Hematopoietic multipotent progenitor cell treated with erythropoietin and hydrocortisone succinate and interleukin-3 and kit ligand, for 4 days (in vitro differentiated cells): ENCODE measurements at places on chromosomes 2 and 18.
A peak's percentile ranks its signal among the peaks of the same experiment; 100 is the strongest.

GRCh38 chr2:105806996-105807395, 62.3 kb downstream of the NCK2 start:
- no peak for DNase-seq

GRCh38 chr2:95310216-95310615, 13.1 kb downstream of the KCNIP3 start:
- DNase-seq = no peak

DNA sequence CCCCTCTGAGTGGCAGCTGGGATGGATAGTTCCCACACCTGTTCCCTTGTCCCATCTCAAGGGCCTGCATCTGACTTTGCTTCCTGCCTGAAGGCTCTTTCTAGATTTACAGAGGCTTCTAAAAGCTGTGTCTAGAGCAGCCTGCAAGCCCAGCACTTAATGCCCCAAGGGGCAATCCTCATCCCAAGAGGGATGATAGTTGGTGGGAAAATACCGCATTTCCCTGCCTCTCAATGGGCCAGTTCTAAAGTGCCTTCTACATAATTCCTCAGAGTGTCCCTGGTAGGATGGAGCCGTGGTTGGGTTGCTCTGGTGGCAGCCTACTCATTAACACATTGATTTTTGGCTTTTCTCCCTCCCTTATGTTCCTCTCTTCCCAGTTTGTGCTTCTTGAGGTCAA, 29.5 kb downstream of the LAMA3 start:
- no peak for DNase-seq

DNA sequence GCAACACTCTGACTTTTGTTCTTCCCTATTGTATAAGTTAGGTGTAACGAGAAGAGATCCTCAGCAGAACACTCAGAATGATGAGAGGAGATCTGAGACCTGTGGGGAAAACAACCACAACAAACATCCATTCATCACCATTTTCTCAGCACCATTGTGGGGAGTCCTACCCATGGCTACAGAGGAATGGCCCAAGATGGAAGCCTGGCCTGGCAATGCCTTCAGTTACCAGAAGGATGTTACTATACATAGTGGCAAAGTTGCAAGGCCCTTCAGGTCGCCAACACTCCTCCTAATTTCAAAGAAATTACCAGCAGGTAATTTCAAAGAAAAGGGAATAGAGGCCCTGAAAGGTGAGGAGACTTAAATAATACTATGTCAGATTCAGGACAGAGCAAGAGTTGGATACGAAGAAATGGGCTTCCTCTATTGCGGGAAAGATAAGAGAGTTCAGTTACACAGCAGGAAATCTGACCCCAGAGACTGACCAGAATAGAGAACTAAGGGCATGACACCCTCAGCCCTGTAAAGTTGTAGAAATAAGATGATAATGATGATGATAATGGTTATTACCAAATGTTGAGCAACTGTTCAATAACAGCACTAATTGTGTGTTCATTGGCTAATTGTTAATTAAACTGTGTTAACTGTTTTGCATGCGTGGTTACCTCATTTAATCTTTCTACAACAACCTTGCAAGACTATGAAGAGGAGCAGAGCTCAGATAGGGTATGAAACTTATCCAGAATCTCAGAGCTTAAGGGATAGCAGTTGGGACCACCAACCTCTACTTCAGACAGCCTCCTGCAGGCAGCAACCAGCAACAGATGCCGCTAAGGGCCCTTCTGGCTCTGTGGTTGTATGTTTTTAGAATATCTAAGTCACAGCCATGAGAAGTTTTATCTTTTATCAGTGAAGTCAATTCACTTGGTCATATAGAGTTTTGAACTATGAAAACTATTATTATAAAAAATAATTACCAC, 37.5 kb downstream of the DHRS9 start:
- DNase-seq = peak; percentile 85

DNA sequence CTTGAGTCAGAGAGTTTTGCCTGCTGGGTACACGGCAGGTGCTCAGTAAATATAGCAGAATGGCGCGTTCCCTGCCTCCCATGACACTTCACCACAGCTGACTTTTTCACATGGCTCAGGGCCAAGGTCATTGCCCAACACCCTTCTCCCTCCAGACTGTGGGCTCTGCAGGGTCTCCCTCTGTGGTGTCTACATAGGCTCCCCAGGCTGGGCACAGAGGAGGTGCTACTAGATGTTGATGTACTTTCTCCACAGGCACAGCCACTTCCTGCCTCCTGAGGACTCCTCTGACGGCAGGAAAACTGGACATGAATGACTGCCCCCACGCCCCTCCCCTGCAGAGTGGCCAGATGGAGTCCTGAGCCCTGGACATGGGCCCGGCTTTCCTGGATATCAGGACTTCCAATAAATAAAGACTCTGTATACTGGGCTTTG, 4.2 kb downstream of the CHCHD5 start:
- no peak for DNase-seq

- DNase-seq = peak; percentile 60
These were observed 62.8 kb downstream of the INO80D start for GRCh38 chr2:206023183-206023582.

DNA sequence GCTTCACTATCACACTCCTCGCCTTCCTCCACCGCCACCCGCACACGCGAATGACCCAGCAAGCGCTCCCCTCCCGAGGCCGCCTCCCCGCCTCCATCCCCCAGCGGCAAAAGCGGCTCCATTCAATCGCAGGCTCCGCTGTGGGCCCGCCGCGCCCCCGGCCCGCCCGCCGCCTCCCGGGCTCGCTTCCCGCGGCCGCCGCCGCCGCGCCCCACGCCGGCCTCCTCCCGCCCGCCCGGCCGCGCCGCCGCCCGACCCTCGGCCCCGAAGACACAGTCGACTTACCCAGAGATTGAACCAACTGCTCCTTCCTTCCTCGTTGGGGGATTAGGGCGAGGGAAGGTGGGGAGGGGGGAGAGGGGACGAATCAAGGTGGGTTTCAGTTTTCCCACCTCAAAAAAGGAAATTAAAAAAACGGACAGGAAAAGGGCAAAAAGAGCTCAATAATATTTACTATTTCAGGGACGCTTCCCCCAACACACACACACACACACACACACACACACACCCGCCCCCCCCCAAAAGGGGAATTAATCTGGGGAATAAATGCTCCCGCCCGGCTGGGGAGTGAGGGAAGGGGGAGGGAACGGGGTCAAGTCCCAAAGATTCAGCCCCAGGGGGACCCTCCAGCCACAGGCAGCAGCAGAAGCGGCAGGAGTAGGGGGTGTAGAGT, 743 bp downstream of the XPO1 start:
- peak; percentile 37 for DNase-seq

- DNase-seq = no peak
These were observed 21.4 kb downstream of the MYL12B start for GRCh38 chr18:3283253-3283863.

GRCh38 chr2:171310889-171311288, 122.9 kb downstream of the METTL8 start:
- no peak for DNase-seq

- DNase-seq = no peak
These were observed 234.4 kb upstream of the FIGN start for GRCh38 chr2:163970058-163970813.

- DNase-seq = no peak
These were observed 89.7 kb downstream of the NPAS2 start for GRCh38 chr2:100909534-100910081.
